ENCODE measurements at places on chromosomes 11 and 22.

GRCh38 chr22:48456449-48456848 lies 1371.2 kb downstream of the BRD1 start:
- no peak for DNase-seq

DNA sequence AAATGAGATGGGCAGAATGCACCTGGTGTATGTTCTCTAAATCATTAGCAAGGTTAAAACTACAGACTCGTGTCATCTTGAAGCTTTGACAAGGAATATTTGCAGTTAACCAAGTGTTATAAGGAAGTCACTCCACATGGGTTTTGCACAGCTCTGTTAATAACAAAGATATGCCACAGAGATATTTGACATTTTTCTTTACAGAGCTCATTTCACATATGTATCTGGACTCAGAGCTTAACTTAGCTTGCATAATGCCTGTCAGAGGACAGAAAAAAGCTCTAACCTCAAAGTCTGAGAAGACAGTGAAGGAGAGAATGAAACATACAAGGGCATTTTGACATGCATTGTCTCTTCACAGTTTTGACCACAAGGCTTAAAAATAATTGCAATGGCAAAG lies 105.5 kb downstream of the C11orf87 start:
- no peak for DNase-seq

GRCh38 chr22:49564054-49564453 lies 263.6 kb downstream of the BRD1 start:
- DNase-seq: no peak

GRCh38 chr22:21450858-21451353 lies 16.3 kb upstream of the TMEM191C start:
- DNase-seq: no peak

DNA sequence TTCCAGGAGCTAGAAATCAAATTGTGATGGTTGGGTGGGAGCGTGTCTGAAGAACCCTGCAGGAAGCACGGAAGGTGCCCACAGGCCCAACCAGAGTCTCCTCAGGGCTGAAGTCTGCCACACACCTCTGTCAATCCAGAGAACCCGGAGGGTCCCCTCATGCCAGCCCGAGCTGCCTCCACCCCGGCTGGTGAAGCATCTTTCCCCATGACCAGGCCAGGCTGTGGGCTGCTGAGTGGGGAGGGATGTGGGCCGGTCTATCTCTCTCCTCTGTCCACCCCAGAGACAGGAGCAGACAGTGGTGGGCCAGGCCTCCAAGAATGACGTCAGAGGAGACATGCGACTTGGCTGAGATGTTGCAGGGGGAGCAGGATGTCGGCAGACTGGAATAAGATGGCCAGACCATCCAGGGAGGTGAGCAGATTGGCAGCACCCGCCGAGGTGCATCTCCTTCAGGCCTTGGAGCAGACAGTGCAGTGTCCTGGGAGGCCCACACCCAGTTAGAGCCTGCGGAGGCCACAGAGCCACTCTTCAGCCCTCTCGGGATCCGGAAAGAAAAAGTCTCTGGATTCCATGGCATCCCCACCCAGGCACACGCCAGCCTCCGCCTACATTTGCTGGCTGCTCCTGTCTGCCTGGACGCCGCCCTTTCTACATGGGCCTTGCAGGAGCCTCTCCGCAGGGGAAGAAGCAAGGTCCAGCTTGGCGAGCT lies 1524.9 kb downstream of the BRD1 start:
- DNase-seq: no peak

DNA sequence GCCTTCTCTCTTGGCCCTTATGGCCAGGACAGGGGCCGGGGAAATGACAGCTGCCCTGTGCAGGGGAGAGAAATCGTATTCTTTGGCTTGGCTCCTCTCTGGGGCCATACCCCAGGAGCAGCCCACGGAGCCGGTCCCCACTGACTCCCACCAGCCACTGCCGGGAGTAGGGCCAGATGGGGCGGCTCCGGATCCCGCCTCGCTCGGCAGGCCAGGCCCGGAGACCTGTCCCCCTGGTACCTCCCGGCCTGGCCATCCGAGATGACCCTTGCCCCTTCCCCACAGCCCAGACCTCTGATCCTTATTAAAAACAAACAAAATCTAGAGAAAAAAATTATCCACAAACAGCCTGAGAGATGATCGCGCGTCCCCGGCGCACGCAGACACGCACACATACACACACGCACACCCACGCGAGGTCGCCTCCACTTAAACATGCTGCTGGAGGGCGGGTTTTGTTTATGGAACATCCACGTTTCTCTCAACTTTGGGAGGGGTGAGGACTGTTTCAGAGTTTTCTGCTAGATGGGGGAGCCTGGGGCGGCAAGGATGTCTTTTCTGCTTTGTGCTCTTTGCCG lies 59.1 kb downstream of the IGLL1 start:
- no peak for DNase-seq

- DNase-seq: no peak
These were observed 2.6 kb upstream of the SUN2 start for GRCh38 chr22:38758276-38758945.

DNA sequence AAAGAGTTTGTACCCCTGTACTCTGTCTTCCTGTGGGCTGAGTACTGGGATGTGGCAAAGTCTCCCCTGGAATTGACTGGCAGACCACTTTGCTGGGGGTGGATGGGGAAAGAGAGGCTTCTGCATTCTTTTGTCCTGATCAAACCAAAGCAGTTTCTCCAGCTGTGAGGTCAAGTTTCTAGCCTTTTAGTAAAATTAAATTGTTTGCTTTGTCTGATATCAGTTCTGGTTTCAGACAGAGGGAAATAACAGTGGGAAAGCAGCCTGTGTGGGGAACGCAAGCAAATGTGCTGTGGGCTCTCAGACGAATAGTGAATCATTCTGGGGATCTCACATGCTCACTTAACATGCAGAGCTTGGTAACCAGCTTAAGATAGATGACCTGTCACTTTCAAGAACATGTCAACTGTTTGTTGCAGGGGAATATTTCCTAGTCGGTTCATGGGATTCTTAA lies 151.6 kb downstream of the FAT3 start:
- no peak for DNase-seq

- DNase-seq: no peak
These were observed 165.0 kb upstream of the MTMR2 start for GRCh38 chr11:96088914-96089313.

- DNase-seq: no peak
These were observed 86.9 kb upstream of the PARVA start for GRCh38 chr11:12290477-12290922.

GRCh38 chr22:42430528-42431125 lies 1.6 kb downstream of the NFAM1 start:
- DNase-seq: peak; percentile 93

DNA sequence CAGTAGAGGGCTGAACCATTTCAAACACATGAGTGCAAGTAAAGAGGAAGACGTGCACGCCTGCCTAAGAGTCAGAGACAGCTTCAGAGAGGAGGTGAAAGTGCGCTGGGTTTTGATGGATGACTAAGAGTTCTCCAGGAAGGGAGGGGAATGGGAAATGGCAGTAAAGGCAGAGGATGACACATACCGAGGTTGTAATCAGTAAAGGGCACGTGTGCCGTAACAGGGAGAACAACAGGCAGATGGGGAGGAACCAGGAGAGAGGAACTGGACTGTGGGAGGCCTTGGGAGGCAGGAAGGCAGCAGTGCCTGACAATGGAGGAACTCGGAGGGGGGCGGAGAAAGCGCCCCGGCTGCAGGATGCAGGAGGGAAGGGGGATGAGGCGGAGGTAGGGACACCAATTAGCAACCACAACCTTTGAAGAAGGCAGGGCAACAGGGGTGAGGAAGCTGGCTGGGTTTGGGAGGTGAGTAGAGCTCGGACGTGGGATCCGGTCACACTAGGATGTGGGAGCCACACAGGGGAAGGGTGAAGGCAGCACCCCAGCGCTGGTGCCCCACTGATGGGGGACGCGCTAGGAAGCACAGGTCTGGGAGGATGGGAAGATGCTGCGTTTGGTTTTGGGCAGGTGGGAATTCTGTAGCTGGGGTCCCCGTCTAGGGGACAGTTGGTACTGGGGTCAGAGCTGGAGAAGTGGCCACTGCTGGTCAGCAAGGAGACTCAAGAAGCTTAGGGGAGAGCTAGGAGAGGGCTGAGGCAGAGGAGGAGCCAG lies 67.4 kb downstream of the SCUBE1 start:
- peak; percentile 81 for DNase-seq

GRCh38 chr11:63629426-63629825 lies 15.2 kb upstream of the PLAAT3 start:
- DNase-seq: no peak

DNA sequence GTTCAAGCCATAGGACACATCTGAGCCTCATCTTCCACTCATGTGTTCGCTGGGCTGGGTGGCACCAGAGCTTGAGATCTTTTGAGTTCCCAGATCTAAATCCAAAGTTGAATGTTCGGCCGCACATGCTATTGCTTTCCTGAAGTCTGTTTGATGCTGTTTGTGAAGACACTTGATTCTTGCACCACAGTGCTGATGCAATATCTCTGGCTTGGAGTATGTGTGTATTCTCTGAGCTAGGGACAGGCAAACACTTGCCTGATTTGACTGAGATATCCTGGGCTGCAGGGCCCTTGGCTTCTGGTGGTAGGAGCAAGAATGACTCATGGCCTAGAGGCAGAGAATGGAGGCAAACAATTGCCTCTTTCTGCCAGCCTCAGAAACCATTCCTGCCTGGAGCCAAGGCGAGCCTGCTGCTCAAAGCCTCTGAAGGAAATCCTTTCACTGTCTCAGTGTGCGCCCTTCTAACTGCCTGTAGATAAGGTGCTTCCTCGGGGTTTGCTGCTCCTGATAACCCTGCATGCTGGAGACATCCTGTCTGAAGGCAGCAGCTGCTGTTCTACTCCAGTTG lies 73.0 kb downstream of the CYB5R2 start:
- peak; percentile 48 for DNase-seq

DNA sequence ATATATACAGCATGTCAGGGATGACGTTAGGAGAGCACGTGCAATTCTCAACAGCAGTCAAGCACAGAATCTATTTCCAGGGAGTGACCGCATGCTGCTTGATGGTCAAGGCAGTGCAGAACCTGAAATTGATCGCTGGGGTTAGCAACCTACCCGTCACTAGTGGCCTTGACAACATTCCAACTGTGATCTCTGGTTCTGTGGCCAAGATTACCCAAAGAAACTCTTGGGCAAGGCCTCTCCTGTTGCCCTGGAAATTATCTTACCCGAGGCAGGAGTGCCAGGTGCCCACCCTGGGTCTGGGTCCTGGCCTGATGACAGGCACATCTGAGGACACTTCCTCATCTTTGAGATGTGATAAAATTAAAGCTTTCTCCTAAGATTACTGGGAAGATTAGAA lies 2.2 kb downstream of the TM7SF2 start:
- no peak for DNase-seq

DNA sequence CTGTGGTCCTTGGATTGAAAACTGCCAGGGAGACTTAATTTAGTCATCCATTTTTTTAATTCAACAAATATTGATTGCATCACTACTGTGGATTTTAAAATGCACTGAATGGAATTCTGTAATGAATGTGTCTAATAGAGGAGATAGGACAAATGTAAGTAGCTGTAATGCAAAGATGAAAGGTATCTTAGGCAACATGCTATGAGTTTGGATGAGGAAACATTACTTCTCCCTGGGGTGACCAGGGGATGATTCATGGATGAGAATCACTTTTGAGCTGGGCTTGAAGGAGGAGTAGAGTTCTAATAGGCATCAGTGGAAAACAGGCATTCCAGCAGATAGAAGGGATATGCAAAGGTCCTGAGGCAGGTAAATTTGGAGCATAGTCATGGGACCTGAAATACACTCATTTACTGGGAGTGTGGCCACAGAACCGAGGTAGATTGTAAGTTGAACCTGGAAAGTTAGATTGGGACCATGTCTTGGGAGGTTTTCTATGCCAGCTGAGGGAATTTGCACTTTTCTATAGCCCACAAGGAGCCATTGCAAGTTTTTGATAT lies 43.4 kb downstream of the PKNOX2 start:
- no peak for DNase-seq

- no peak for DNase-seq
These were observed 62.0 kb downstream of the IGF2 start for GRCh38 chr11:2077061-2077802.

GRCh38 chr11:19723572-19724342 lies 11.1 kb downstream of the NAV2 start:
- DNase-seq: peak; percentile 44

GRCh38 chr11:119125821-119126220 lies 4.4 kb downstream of the HINFP start:
- no peak for DNase-seq

GRCh38 chr22:43142880-43143562 lies at the start of gene MCAT:
Gene MCAT, minus strand, starts transcription at chr22:43143398. Its CDS starts 50 bp downstream, at chr22:43143348.
- DNase-seq: peak; percentile 79

- no peak for DNase-seq
These were observed 99.3 kb downstream of the WNT7B start for GRCh38 chr22:45877651-45878050.

DNA sequence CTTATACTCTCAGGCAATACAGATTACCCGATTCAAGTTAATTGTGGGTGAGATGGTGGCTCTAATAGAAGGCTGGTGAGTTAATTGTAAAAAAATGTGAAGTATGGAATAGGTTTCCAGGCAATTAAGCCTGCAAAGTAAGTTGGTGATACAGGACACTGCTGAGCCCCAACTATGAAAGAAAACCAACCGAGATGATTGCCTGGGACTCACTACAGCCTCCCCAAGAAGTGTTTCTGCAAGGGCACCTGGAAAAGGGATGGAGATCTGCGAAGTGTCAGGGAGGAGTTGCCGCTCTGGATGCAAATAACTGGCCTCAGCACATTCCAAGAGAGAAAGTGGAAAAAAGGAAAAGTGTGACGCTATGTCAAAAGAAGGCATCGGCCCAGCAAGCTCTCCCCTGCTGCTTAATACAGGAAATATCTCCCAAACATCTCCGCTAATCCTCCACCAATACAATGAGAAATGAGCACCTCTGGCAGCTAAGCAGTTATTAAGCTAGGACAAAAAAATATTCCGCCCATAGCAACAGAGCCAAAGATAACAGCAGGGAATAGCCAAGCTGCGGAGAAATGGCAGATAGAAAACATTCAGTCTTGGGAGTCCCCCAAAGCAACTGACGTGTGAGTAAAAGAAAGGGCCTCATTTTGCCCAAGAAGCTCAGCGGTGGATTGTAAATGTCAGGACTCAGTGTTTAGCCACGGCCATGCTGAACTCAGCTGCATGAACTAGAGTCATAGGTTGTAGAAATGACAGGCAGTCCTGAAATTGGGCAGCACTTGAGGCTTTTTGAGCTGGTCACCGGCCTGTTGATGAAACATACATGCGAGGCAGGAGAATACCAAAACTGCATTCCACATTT lies 133.7 kb downstream of the SNX19 start:
- no peak for DNase-seq

GRCh38 chr11:61417670-61418069 lies 12.1 kb downstream of the CPSF7 start:
- peak; percentile 89 for DNase-seq

DNA sequence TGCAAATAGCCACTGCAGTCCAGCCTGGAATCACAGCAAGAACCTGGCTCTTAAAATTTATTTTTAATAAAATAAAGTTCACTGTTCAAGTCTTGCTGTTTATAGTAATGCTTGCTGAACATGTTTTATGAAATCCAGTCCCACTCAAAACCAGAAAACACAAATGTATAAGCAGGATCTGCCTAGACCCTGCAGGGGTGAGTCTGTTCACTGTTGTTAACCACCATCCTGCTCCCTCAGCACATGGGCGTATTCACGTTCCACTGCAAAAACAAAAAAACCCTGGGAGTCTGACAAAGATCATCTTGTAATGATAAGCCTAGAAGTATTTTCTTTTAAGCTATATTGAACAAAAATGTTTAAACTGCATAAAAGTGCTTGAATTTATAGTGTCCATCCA lies 45.0 kb upstream of the CTTN start:
- DNase-seq: no peak

Data from inflammatory macrophage treated with lipopolysaccharide for 4 hours (primary cell).